ENCODE measurements at places on chromosomes 2 and 18.

DNA sequence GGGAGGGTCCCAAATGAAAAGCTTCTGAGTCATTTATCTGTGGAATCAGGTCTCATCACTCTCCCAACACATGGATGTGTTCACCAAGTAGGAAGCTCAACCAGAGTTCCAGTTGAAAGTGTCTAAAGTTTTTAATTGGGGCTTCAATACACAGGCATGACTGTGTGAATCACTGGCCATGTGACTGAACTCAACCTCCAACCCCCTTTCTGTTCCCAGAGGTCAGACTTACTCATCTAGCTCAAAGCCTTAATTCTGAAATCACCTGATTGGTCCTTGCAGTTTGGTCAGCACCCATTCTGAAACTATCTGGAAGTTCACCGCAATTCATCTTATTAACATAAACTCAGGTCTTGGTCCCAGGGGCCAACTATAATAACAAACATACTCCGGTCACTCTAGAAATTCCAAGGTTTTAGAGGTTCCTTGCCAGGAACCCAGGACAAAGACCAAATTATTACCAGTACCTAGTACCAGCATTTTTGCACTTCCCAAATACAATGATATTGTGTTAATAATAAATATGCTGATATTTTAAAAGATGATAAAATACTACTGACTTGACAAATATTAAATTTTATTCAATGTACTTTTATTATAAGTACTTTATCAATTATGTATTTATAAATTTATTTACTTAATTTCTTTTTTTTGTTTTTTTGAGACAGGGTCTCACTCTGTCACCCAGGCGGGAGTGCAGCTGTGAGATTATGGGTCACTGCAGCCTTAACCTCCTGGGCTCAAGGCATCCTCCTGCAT lies 10.7 kb upstream of the RBM45 start:
- no peak for DNase-seq

DNA sequence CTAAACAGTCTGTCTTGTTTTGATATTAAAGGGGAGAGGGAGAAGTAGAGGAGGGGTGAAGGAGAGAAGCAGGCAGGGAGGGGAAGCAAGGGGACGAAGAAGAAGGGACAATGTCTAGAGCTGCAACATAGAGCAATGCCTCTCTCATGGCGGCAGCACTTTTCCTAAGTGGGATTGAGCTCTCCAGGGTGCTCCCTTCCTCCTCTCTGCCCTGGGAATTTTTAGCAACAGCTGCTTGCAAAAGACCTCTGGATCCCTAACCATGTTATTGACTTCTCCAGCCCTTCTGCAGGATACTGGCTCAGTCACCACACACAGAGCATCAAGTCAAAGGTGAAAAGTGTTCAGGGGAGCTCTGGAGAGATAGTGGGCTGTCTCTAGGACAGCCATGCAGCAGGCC lies 734.9 kb downstream of the EPHA4 start:
- no peak for DNase-seq

DNA sequence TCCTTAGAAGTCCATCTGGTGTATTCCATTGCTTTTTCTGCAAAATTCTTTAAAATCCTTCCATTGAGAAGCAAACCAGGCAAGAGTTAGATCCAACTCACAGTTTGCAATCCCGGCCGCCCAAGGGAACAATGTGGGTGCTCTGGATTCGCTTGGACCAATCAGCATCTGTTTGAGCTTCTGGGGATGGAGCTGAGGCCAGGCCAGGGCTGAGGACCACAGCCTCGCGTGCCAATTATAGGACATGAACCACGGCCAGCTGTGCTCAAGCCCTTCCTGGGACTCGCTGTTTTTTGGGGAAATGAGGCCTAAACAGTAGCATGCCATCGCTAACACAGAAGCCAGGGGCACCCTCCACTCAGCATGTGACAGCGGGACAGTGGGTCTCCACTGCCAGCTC lies 270.8 kb downstream of the HDAC4 start:
- no peak for DNase-seq

GRCh38 chr18:8800445-8800844 lies 95.1 kb downstream of the MTCL1 start:
- no peak for DNase-seq

GRCh38 chr2:147980940-147981528 lies 39.5 kb downstream of the ORC4 start:
- DNase-seq = no peak

DNA sequence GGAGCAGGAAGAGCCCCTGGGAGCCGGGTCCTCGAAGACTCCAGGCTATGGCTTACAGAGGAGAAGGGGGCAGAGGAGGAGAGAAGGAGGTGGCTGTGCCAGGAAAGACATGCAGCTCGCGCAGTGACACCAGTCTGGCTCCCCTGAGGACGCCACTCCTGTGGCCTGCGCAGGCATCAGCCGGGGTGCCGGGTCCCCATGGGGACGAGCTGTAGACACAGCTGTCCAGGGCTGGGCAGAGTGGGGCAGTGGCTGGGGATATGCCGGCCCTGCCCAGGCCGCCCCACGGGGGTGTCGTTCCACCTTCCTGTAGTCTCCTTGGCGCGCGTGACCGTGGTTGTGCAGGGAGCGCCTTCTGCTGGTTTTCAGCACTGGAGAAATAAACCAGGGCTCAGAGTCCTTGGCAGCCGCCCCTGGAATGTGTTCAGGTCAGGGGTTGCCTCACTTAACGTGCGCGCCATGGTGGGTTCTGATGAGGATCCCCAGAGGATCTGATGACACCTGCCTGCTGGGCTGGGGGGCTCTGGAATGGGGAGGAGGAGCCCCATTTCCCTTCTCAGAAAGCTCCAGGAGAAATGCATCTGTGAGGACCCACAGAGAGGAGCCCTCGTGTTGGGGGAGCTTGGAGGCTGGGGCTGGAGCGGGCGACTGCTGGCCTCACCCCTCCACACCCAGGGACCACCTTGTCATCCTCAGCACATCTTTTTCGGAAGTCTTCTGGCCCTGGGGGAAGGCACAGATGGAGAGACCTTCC lies 26.7 kb downstream of the RAMP1 start:
- DNase-seq = peak; percentile 10

- peak; percentile 15 for DNase-seq
Observed at GRCh38 chr2:20583425-20583881, 67.4 kb downstream of the HS1BP3 start.

- peak; percentile 20 for DNase-seq
Observed at GRCh38 chr2:112582314-112582746, 2.1 kb upstream of the CHCHD5 start.

DNA sequence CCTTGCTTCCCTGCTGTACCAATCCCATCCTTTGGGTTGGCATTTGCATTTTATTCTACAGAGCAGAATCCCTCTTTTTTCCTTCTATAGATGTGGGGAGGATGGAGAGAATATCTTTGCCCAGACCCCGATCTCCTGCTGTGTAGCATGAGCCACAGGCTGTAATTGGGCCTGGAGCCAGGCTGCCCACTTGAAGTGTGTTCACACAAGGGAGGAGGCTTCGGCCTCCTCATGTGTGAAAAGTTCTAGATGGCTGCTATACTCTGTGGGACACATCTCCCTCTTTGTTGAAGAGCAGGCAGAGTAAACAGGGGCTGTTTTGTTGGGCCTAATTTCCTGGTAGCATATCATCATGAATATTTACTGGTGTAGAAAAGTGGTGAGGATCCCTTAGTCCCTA lies 126.3 kb downstream of the XRCC5 start:
- DNase-seq = no peak

DNA sequence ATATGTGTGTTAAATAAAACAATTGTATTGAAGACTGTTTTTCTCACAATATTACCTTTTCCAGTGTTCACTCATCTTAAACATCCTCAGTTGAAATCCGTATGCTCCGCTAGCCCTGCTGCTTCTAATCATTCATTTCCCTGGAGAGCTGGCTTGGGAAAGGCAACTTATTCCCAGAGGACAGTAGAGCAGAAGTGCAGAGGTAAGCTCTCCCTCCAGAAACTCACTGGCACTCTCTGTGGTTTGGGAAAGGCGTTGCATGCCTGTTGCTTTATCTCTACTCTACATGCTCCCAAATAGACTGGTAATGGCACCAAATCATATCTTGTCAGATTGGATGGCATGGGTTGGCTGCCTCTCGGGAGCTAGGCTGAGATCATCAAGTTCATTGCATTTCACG lies 117.1 kb upstream of the BOD1L2 start:
- DNase-seq = no peak

- DNase-seq = no peak
Observed at GRCh38 chr2:183404392-183404791, 280.1 kb downstream of the NUP35 start.

- DNase-seq = no peak
Observed at GRCh38 chr2:14633061-14633460, 544 bp downstream of the LRATD1 start.

DNA sequence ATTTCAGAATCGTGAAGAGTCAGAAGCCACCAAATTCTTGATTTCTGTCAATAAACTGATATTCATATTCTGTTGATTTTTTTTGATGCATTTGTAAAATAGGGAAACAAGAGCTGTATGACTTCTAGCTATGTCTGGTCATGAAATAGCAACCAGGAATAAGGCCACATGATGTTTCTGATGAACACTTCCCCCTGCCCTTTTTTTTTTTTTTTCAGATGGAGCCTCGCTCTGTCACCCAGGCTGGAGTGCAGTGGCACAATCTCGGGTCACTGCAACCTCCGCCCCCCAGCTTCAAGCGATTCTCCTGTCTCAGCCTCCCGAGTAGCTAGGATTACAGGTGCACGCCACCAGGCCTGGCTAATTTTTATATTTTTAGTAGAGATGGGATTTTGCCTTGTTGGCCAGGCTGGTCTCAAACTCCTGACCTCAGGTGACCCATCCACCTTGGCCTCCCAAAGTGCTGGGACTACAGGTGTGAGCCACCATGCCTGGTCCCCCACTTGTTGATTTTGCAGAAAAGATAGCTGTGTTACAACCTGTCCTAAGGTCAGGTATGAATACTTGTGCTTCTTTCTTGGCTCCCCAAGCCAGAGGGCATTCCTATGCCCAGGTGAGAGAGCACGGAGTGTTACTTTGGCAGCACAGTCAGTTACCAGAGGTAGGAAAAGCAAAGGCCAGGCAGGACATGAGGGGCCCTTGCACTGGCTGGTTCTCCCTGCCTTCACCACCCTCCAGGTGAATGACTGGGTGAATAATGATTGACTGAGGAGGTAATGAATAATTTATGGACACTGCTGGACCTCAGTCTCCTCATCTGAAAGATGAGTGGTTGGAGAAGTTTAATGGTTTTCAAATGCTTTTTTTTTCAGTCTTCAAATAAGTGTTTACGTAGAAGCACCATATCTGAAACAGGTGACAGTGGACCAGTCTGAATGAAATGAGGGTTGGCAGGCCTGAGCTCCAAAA lies 39.6 kb downstream of the PAX8 start:
- no peak for DNase-seq

- no peak for DNase-seq
Observed at GRCh38 chr18:74508821-74509225, 12.7 kb downstream of the CNDP2 start.

- DNase-seq = no peak
Observed at GRCh38 chr2:35082072-35082471, 1273.5 kb upstream of the CRIM1 start.

DNA sequence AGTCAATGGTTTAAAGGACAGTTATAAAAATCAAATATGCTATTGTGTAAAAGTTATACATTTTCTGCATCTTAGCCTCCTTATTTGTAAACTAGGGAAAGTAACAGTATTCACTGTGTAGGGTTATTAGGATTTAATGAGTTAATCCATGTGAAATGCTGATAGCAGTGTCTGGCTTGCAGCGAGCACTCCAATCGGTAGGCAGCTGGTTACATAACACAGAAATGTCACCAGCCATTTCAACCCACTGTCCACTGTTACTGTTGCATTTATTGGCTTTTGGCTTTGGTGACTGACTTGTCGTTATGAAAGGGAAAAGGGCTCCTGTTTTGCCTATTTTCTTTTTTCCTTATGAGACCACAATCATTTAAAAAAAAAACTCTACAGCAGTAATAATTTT lies 38.9 kb downstream of the ID2 start:
- no peak for DNase-seq

- DNase-seq = no peak
Observed at GRCh38 chr2:184357033-184357432, 241.3 kb upstream of the ZNF804A start.

GRCh38 chr2:16105669-16106281 lies 165.4 kb downstream of the MYCN start:
- no peak for DNase-seq

GRCh38 chr2:48016225-48017019 lies 110.1 kb upstream of the FBXO11 start:
- DNase-seq = no peak

DNA sequence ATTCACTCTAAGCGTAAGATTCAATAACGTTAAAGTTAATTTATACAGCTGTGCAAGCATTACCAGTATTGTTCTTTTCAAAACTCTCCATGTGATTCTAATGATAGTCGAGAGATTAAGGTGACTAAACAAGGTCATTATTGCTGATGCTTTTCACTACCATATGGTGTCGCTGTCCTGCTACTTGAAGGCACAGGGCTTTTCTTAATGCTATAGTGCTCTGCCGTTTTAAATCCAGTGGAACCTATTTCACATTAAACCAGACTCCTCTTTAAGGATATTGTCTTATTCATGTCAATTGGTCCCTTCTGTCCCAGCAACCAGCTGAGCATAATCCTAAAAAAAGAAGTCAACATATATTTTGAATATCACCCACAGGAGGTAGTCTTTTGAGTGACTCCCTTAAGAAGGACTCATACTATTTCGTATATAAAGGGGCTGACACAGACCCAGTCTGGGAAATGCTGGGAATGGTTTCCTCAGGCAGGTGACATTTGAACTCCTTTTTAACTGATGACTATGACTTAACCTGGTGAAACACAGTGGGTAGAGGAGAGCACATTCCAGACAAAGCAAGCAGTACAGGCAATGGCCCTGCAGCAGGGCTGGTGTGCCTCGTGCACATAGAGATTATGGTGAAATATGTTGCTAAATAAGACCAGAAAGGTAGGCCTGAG lies 53.9 kb upstream of the CYTIP start:
- DNase-seq = peak; percentile 39

GRCh38 chr2:44922776-44923175 lies 18.7 kb upstream of the SIX3 start:
- no peak for DNase-seq

DNA sequence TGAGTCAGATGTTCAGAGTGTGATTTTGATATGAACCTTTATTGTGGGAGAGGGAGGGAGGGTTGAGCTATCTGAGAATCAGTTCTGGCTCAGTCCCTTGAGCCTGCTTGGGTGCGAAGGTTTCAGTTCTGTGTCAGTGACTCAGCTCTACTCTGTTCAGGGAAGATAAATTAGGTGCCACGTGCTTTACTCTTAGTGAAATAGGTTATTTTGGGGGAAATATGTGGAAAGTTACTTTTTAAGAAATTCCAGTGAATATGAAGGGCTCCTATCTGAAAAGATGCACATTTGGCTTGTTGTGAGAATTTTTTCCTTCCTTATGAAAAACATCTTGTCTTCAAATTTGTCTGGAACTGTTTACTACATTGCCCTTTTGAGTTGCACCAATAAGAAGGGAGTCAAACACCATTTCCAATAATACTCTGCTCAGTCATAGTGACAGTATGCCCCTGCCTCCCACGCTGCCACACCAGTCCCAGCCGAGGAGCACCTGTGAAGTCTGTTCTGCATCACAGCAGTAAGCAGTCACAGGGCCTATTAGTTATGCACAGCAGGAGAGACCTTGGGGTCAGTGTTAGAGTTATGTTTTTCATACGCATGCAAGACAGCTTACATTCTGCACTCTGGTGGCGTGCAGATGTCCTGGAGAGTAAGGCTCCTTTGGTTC lies 32.8 kb upstream of the DNAH7 start:
- DNase-seq = peak; percentile 19

- no peak for DNase-seq
Observed at GRCh38 chr2:176636401-176636800, 367.2 kb downstream of the MTX2 start.
